ENCODE measurements at places on chromosomes 13 and 19.

DNA sequence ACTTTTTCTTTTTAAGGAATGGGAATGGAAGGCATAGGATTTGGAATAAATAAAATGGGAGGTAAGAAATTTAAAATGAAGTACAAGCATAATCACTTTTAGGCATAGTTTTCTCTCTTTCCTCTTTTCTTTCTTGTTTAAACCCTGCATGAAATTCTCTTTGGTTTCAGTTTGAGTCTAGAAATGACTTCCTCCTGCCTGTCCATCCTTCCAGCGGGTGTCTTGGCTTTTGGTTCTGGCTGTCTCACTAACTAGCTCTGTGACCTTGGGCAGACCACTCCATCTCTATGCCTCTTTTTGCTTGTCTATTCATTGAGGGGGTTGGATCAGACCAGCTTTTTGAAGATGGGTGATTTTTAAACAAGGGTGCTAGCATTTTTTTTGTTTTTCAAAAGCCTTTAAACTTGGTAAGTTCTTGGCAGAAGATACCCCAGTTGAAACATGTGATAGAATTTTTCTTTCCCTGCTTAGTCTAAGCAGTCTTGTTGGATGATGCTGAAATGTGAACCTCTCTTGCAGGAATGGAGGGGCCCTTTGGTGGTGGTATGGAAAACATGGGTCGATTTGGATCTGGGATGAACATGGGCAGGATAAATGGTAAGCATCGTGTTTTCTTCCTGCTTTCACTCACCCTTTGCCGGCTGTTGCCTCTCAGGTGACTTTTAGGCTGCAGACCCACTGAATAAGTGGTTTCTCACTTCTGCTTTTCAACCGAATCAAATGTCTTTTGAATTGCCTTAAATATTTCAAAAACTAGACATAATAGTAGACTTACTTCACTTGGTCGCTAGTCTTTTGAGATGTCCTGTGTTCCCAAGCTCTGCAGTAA is 28.6 kb downstream of the PRAM1 start:
- no peaks in the 10 kb centered on the region for H3K27me3 ChIP-seq
- DNase-seq = no peak
- H3K27ac ChIP-seq = peak overlapping the region; percentile 16
- peaks cover 47% of the 10 kb centered on the region for H3K36me3 ChIP-seq
- peaks cover 39% of the 10 kb centered on the region for H3K4me1 ChIP-seq
- H3K4me3 ChIP-seq = no peak overlapping the region

DNA sequence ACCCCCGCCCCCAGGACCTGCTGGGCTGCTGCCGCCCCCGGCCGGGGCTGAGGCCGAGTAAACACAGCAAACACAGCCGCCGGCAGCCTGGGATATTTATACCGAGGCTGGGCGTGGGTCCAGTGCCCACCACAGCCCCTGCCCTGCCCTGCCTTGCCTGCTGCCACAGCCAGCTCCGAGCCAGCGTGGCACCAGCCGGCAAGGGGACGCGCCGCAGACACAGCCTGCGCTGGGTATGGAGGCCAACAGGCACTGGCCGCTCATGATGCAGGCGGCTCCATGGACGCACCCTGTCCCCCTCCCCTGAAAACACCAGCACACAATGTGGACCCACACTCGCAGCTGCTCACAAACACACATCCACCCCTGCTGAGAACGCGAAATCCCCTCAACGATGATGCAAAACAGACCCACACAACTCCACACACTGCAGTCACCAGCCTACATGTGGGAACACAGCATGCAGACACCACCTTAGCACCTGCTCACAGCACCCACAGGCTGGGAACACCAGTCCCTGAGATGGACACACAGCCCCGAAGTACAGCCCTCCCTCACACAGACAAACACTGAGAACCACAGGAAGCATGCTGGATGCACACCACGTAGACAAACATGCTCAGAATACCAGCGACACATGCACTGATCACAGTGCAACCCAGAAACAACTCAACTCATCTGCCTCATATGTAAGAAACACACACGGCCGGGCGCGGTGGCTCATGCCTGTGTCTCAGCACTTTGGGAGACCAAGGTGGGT is 16.2 kb downstream of the CCDC97 start:
- DNase-seq = no peak
- no peaks in the 10 kb centered on the region for H3K27me3 ChIP-seq
- H3K27ac ChIP-seq = peak overlapping the region; percentile 85
- H3K4me3 ChIP-seq = peak overlapping the region; percentile 30

DNA sequence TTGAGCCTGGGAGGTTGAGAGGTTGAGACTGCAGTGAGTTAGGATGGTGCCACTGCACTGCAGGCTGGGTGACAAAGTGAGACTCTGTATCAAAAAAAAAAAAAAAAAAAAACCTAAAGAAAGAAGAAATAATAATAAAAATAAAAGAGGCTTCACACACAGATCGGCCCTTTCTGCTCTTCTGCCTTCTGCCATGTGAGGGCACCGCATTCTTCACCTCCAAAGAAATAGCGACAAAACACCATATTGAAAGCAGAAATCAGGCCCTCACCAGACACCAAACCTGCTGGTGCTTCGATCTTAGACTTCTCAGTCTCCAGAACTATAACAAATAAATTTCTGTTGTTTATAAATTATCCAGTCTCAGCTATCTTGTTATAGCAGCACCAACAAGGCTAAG is 3.0 kb downstream of the ZNF649 start:
- peaks cover 92% of the 10 kb centered on the region for H3K36me3 ChIP-seq
- H3K27me3 ChIP-seq = peaks cover 6% of the 10 kb centered on the region
- H3K27ac ChIP-seq = no peak overlapping the region
- H3K4me1 ChIP-seq = peaks cover 20% of the 10 kb centered on the region

GRCh38 chr19:48630296-48631063 is 6.7 kb downstream of the DBP start:
- DNase-seq = no peak
- H3K36me3 ChIP-seq = peaks cover 5% of the 10 kb centered on the region
- no peaks in the 10 kb centered on the region for H3K27me3 ChIP-seq

DNA sequence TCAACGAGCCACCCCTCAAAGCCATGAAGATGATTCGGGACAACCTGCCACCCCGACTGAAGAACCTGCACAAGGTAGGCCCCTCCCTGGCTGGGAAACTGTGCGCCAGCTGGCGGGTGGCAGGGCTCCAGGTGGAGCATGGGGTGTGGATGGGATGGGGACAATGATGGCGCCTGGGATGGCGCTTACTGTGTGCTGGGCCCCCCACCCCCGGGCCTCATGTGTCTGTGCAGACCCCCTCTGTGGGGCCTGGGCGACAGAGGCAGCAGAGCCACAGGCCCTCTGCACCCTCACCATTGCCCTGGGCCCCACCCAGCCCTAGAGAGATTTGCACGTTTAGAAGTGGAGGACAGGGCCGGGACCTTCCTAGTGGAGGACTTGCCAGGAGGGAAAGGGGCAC is 19.0 kb upstream of the NCCRP1 start:
- H3K27ac ChIP-seq = no peak overlapping the region
- H3K36me3 ChIP-seq = no peaks in the 10 kb centered on the region
- DNase-seq = no peak
- H3K4me1 ChIP-seq = no peaks in the 10 kb centered on the region
- H3K27me3 ChIP-seq = no peaks in the 10 kb centered on the region

Measured in activated naive CD8-positive, alpha-beta T cell treated with anti-CD3 and anti-CD28 coated beads for 36 hours (primary cell).